Progenitor cell of endocrine pancreas (in vitro differentiated cells): ENCODE measurements at places on chromosomes 2 and 18. TPM values are rescaled to one million over a fixed set of nuclear protein-coding genes. Genes with fewer than 3 reads are reported as not detected.
A peak's percentile ranks its signal among the peaks of the same experiment; 100 is the strongest.

The FHOD3 gene
- total RNA-seq = 1.6 and 2.6 TPM in 2 replicates

DNA sequence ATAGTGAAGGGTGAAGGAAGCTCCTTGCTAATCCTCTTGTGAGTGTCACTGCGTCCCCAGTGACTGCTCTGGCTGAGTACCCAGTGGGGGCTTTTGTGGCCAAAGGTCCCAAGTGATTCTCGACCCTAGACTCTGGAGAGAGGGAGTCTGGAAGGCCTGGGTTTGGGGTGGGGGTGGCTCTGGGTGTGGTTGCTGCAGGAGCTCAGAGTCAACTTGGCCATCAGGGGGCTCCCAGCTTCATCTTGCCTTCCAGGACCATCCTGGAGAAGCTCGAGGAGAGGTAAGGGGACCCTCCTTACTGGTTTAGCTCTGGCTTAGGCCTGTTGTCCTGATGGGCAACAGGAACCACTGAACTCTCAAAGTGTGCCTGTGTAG, 592 bp downstream of the PSD4 start:
- H3K4me1 ChIP-seq = peaks cover 11% of the 10 kb centered on the region
- no peak overlapping the region for H3K4me3 ChIP-seq
- peaks cover 4% of the 10 kb centered on the region for H3K36me3 ChIP-seq
- no peaks in the 10 kb centered on the region for H3K27me3 ChIP-seq

The KIAA2012 gene
- total RNA-seq = not detected in 2 replicates

GRCh38 chr2:16687222-16687621, 21.6 kb upstream of the CYRIA start:
- no peak overlapping the region for H3K27ac ChIP-seq
- no peaks in the 10 kb centered on the region for H3K4me1 ChIP-seq
- DNase-seq = no peak
- H3K36me3 ChIP-seq = no peaks in the 10 kb centered on the region
- H3K4me3 ChIP-seq = no peak overlapping the region
- peaks cover 18% of the 10 kb centered on the region for H3K27me3 ChIP-seq

GRCh38 chr2:172554352-172555271, 1.3 kb upstream of the PDK1 start:
- H3K4me1 ChIP-seq = peaks cover 28% of the 10 kb centered on the region
- H3K4me3 ChIP-seq = peak overlapping the region; percentile 91
- H3K27ac ChIP-seq = no peak overlapping the region

DNA sequence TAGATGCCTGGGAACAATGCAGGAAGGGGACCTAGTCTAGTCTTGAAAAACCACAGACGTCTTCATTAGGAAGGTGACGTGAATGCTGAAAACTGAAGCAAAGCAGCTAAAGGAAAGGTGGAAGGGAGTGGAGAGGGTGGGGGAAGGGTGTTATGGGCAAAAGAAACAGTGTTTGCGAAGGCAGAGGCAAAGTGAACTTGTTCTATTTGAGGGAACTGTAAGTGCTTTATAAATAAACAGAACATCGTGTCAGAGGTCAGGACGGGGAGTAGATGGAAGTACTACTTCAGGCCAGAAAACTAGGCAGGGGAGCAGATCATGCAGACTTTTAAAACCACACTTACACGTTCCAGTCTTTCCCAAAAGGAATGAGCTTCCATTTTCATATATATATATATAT, 57.8 kb downstream of the FASTKD2 start:
- H3K27ac ChIP-seq = no peak overlapping the region
- no peak for DNase-seq
- peaks cover 9% of the 10 kb centered on the region for H3K4me1 ChIP-seq
- H3K27me3 ChIP-seq = no peaks in the 10 kb centered on the region
- no peaks in the 10 kb centered on the region for H3K36me3 ChIP-seq

The GCFC2 gene
- total RNA-seq = 27.8 and 34.9 TPM in 2 replicates

The CHST9 gene
- total RNA-seq = 38.9 and 43.2 TPM in 2 replicates

The ABCG5 gene
- total RNA-seq = not detected in 2 replicates

DNA sequence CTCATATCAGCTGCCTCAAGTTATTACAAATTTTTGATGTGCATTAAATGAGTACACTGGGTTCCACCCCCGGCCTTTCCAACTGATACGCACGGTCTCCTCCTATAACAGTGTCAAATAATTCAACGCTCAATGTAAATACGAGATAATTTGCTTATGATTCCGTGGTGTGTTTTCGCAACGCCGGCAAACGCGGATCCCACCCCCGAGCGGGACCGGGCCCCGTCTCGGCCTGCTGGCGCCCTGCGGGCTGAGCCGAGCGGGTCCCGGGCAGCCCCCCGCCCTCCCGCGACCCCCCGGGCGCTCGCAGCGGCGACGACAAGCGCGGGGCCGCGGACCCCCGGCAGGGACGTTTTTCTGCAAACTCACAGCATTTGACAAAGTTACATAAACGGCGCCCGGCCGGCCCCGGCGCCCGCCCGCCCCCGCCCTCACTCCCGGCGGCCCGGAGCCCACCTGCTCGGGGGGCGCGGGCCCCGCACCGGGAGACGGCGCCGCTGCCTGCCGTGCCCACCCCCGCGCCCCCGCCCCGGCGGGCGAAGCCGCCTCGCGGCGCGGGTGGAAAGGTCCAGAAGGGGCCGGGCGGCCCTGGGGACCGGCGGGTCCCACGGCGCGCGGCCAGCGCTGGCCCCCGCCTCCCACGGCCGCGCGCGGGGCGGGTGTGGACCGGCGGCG, 762 bp downstream of the HDAC4 start:
- peak overlapping the region; percentile 89 for H3K4me3 ChIP-seq
- H3K27me3 ChIP-seq = peaks cover 7% of the 10 kb centered on the region
- peak overlapping the region; percentile 93 for H3K27ac ChIP-seq
- no peaks in the 10 kb centered on the region for H3K36me3 ChIP-seq
- H3K4me1 ChIP-seq = peaks cover 20% of the 10 kb centered on the region
- no peak for DNase-seq

DNA sequence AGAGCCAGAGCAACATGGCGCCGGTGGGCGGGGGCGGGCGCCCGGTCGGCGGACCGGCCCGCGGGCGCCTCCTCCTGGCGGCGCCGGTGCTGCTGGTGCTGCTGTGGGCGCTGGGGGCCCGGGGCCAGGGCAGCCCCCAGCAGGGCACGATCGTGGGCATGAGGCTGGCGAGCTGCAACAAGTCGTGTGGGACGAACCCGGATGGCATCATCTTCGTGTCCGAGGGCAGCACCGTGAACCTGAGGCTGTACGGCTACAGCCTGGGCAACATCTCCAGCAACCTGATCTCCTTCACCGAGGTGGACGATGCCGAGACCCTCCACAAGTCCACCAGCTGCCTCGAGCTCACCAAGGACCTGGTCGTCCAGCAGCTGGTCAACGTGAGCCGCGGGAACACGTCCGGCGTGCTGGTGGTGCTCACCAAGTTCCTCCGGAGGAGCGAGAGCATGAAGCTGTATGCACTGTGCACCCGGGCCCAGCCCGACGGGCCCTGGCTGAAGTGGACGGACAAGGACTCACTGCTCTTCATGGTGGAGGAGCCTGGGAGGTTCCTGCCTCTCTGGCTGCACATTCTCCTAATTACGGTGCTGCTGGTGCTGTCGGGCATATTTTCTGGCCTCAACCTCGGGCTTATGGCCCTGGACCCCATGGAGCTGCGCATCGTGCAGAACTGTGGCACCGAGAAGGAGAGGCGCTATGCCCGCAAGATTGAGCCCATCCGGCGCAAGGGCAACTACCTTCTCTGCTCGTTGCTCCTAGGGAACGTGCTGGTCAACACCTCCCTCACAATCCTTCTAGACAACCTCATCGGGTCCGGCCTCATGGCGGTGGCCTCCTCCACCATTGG, 507 bp downstream of the CNNM4 start:
- DNase-seq = no peak
- peak overlapping the region; percentile 87 for H3K27ac ChIP-seq
- peak overlapping the region; percentile 82 for H3K4me3 ChIP-seq
- no peaks in the 10 kb centered on the region for H3K36me3 ChIP-seq
- H3K4me1 ChIP-seq = peaks cover 26% of the 10 kb centered on the region

The BMP10 gene
- total RNA-seq = not detected in 2 replicates

DNA sequence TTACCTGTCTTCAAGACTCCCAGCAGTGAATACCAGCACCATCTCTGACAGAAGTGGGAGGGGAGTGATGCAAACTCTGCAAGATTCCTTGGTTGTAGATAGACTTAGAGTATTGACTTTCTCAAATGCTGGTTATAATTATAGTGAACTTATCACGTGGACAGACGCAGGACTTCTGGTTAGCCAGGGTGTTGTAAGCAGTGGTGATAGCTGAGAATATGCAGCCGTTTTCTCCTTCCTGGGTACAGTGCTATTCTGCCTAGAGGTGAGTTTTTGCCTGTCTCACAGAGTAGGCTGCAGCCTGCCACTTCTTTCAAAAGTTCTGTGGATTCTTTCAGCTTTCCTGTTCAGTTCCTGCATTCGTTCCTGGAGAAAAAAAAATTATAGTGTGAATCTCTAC, 733 bp upstream of the CXCR2 start:
- H3K4me3 ChIP-seq = no peak overlapping the region
- H3K36me3 ChIP-seq = peaks cover 3% of the 10 kb centered on the region

The SPR gene
- 24.2 and 25.5 TPM in 2 replicates for total RNA-seq

DNA sequence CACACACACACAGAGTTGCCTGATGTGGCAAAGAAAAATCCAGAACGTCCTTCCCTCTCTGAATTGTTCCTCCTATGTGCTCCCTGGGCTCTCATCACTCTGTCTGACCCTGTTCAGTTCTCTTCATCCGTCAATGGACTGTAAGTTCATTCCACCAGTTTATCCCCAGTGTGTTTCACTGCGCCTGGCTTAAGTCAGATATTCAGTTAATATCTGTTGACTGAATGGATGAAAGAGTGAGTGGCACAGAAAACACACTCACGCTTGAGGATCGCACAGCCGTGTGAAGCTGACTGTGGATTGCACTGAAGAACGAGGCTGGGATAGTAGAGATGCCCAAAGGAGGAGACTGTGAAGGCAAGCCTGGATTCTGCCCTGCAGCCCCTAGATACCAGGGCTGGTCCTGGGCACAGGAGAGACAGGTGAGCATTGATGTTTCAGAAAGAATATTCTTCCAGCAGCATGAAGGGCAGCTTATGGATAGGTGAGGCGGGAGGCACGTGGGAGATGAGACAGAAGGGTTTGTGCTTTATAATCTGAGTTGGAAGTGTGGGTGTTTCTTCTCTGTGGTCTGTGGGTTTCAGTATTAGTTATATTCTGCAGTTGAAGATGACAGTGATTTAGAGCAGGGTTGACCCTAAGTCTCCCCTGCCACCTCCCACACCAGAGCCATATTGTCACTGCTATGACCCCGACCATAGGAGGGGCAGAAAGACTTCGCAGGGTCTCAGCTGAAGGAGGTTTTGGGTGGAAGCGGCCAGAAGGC, 129.9 kb downstream of the SOCS6 start:
- H3K4me3 ChIP-seq = no peak overlapping the region
- H3K36me3 ChIP-seq = no peaks in the 10 kb centered on the region
- peaks cover 26% of the 10 kb centered on the region for H3K4me1 ChIP-seq
- H3K27ac ChIP-seq = peak overlapping the region; percentile 83
- peaks cover 3% of the 10 kb centered on the region for H3K27me3 ChIP-seq

GRCh38 chr2:73255907-73256617, 22.0 kb downstream of the CCT7 start:
- H3K27ac ChIP-seq = peak overlapping the region; percentile 30
- no peak for DNase-seq
- H3K27me3 ChIP-seq = no peaks in the 10 kb centered on the region
- no peaks in the 10 kb centered on the region for H3K4me1 ChIP-seq
- H3K4me3 ChIP-seq = no peak overlapping the region

DNA sequence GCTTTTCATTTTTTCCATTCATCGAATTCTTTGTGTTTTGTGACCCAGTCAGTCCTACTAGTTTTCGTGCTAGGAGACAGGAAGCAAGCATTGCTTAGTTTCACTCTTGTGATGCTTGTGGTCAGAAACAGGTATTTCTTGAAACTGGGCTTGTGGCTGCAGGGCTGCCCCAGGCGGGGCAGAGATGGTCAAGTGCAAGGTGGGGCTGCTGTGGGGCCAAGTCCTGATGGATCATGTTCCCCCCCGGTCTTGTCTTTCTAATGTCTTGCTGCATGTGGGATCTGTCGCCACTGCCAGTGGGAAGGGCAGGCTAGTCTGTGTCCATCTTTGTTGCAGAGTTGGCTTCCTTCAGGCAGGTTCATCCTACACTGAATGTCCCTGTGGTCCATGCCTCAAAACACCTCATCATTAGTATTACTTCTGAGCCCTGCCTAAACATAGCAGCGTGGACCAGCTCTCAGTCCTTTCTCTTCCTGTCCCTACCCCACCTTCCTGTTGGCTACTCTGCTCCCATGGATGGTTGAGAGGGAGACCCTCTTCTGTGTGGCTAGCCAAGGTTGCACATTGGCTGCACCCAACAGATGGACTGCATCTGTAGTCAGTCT, 38.7 kb downstream of the INPP4A start:
- H3K36me3 ChIP-seq = no peaks in the 10 kb centered on the region
- peaks cover 19% of the 10 kb centered on the region for H3K4me1 ChIP-seq
- DNase-seq = no peak
- no peak overlapping the region for H3K27ac ChIP-seq
- H3K4me3 ChIP-seq = no peak overlapping the region

- no peaks in the 10 kb centered on the region for H3K36me3 ChIP-seq
- H3K4me1 ChIP-seq = peaks cover 22% of the 10 kb centered on the region
- no peak for DNase-seq
Measured at GRCh38 chr2:157255746-157256145, 1.8 kb upstream of the GALNT5 start.

GRCh38 chr2:216081012-216081411, 597 bp downstream of the PECR start:
- H3K27me3 ChIP-seq = peaks cover 13% of the 10 kb centered on the region
- no peaks in the 10 kb centered on the region for H3K36me3 ChIP-seq
- peak overlapping the region; percentile 78 for H3K4me3 ChIP-seq
- H3K27ac ChIP-seq = peak overlapping the region; percentile 59

DNA sequence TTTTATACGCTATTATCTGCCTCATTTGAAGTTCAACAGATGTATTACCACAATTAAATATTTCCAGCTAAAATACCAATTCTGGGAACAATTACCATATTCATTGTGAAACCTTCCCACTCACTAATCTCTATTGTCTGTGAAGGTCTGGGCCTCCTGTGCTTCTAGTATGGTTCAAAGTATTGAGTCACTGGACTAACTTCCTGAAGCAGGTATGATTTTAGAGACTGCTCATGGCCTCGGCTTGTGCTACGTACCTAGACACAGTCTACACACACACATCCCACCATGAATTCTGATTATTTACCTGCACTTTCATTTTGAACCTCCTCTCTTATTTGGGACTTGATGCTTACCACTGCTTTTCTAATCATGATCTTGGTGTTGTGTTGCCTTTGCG, 180.7 kb upstream of the EPHA4 start:
- DNase-seq = no peak
- H3K36me3 ChIP-seq = no peaks in the 10 kb centered on the region
- H3K27ac ChIP-seq = no peak overlapping the region
- no peak overlapping the region for H3K4me3 ChIP-seq

DNA sequence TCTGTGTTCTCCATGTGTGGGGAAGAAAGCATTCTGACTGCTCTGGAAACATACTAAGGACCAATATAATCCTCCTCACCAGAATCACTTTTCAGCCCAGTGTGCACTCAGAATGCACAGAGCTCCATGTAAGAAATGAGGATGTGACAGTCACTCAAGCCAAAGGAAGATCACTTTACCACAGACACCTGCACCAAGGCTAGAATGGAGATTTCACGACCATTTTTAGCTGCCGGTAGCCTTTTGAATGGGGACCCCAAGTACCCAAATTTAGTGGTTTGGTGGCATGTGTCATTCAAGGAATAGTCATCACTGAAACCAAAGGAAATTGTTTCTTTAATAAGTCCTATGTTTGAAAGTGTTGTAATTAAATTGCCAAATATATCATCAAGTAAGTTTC, 613.2 kb upstream of the ACVR2A start:
- no peaks in the 10 kb centered on the region for H3K36me3 ChIP-seq
- no peak overlapping the region for H3K27ac ChIP-seq
- no peak for DNase-seq
- no peak overlapping the region for H3K4me3 ChIP-seq
- peaks cover 22% of the 10 kb centered on the region for H3K4me1 ChIP-seq
- no peaks in the 10 kb centered on the region for H3K27me3 ChIP-seq
